Stimulated activated CD4-positive, alpha-beta T cell treated with anti-CD3 and anti-CD28 coated beads, TNF-alpha, amount 100 ng/mL, for 4 hours (primary cell): ENCODE measurements at places on chromosomes 4 and X.

GRCh38 chrX:150198776-150199175 is 164.3 kb upstream of the MAMLD1 start:
- no peak for DNase-seq

DNA sequence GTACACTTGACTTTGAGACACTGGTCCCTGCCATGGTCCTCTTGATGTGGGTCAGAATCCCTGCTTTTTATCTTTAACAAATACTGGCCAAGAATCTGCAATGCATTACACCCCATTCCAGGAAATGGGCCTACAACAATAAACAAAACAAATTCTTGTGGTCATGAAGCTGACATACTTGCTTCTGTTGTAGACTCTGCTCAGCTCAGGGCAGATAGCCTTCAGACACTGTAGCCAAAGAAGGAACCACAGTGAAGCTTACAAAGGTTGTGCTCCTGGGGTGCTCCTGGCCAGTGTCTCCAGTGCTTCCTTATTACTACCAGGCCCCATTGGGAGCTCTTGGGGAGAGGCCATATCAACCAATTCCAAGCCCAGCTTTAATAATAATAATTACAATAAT is 21.8 kb downstream of the KIAA1210 start:
- no peak for DNase-seq

DNA sequence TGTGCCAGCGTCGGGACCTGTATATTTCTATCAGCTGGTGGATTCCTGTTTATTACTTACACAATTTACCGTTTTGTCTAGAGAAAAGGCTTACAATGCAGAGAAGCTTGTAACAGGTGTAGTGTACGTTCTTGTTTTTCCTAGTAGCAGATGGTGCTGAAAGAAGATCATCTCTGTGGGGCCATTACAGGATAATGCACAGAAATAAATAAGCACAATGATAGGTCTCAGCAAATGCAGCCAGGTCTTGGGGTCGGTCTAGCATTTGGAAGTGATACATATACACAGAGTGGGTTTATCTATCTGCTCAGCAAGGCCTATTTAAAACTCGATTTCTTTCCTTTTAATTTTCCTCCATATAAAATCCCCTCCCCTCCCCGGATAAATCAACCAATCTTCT is 180.9 kb upstream of the LCORL start:
- DNase-seq, result no peak

GRCh38 chr4:165443276-165443675 is 64.5 kb downstream of the CPE start:
- DNase-seq, result no peak

DNA sequence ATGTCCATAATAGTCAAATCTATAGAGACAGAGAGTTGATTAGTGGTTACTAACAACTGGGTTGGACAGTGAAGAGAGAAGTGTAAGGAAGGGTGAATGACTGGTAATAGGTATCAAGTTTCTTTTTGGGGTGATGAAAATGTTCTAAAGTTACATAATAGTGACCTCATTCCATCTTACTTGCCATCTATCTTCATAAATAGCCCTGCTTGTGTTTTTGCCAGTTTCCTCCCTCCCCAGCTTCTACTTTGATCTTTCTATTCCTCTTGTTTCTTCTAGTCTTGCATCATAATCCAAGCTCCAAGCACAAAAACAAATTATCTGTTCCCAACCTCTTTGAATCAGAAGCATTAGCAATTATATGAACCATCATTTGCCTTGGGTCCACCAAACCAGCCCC is 40.2 kb upstream of the TET2 start:
- DNase-seq, result no peak

DNA sequence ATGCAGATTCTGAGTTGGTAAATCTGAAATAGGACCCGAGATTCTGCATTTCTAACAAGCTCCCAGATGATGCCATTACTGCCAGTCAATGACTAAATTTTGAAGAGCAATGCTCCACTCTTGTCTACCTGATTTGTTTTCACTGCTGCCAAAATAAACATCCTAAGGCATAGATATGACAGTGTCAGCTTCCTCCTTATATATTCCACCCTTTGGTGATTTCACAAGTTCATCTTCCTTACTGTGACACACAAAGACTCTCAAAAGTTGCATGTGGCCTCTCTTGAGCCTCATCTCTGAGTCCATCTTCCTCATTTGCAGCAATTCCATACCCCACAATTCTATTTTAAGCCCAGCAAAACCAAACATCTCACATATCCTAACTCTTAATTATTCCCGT is 110.9 kb downstream of the FBXW7 start:
- DNase-seq, result no peak

GRCh38 chrX:1534301-1535168 is 2.5 kb downstream of the P2RY8 start:
- DNase-seq, result no peak

DNA sequence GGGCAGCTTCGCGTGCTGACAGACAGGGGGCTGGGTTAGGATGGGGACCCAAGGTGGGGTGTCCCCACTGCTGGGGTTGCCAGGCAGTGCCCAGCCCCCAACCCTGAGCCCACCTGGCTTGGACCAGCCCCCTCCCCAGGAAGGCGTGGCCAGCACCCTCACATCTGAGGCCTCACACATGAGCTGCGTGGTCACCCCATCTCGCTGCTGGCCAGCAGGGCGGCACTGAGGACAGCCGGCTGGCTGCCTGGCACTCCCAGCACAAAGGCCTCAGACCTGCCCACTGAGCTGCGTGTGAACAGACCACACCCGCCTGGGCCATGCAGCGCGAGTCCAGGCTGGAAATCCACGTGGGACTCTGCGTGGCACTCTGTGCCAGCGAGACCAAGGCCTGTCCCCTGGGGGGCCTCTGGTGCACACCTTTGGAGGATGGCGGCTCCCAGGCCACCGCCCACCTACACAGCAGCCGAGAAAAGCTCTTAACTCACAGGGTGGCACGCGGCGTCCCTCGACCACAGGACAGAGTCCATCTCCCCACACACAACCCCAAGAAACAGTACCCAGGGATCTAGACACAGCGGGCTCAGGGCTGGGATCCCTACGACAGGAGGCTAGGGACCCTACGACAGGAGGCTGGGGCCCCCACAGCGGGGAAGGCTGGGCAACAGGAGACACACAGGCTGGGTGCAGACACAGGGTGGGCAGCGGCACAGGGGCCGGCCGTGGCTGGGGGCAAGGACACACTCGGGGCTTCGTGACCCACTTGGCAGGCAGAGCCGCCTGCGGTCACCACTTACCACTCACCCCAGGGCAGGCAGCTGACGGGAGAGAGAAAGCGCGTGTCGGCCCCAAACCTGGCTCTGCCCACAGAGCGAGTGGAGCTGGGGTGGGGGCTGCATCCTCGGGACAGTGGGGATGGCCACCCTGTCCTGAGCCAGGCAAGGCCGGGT is 9.8 kb downstream of the DGKQ start:
- DNase-seq, result no peak

DNA sequence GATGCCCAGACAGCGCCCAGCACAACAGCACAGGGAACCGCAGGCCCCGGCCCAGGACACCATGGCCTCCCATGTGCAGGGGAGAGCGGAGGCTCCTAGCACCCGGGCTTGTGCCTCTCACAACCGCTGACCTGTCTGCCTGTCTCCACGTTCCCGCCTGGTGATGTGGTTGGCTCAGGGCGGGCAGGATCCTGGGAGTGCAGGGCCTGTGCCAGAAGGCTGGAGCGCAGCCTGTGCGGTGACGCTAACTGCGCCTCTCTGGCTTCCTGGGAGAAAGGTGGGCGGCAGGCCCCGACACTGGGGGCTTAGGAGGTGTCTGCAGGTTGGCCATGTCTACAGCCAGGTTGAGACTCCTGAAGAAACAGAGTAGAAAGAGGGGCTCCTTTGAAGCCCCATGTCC is 48.7 kb downstream of the CPZ start:
- DNase-seq, result no peak

GRCh38 chr4:188960411-188961093 is 821.3 kb downstream of the TRIML1 start:
- no peak for DNase-seq

DNA sequence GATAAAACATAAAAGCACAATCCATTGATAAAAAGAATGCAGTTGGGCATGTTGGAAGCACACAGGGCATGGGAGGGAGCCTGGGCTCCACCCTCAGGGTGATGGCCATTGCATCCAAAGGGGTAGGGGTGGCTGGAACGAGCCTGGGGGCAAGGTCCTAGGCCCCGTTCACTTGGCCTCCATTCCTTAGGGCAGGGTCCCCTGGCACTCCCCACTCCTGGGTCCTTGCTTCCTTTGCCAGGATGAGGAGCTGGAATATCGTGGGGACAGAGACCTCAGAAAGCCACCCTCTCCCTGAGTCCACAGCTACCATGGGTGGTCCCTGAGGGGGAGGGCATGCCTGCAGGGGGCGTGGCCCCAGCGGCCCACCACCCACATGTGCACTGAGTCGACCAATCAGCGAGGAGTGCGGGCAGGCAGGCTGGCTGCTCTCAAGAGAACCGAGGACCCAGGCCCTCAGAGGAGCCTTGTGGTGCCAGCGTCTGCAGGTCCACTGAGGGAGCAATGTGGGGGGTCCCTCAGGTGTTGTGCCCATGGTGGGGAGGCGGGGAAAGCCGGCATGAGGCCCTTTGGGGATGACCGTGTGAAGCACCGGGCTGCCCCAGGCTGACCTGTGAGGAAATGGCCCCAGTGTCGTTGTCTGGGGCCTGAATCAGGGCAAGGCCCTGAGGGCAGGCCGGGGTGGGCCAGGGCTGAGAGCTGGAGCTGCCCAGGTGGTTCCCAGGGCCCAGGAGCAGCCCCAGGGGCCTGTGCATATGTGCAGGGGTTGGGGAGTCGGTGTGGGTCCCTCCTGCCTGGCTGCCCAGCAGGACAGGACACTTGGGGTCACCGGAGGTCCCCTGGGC is 78.6 kb upstream of the AMELX start:
- no peak for DNase-seq

DNA sequence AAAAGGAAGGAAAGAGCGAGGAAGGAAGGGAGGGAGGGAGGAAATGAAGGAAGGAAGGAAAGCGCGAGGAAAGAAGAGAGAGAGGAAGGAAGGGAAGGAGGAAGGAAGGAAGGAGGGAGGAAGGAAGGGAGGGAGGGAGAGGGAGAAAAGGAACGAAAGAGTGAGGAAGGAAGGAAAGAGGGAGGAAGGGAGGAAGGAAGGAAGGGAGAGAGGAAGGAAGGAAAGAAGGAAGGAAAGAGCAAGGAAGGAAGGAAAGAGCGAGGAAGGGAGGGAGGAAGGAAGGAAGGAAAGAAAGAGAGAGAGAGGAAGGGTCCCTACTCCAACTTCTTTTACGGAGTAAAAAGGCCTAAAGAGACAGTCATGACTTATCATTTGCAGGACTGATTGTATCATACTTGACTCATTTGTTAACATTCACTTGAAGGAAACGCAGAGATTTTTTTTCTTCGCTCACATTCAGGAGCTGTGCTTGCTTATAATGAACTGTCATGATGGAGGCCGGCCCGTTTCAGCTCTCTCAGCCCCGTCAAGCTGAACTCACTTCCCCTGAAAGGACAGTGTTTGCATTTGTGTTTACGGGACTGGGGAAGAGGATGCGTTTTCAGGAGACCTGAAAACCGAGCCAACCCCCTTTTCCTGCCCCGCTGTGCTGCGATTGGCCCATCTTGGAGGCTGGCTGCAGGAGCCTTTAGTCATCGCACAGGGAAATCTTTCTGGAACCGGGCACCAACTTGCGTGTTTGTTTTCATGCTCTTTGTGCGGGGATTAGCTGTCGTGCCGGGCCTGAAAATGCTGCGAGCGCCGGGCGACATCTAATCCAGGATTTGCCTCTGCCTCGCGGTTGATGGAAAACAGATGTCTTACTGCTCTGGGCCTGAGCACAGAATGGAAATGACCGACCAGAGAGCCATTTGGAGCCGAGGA is 17.8 kb downstream of the TRIM2 start:
- no peak for DNase-seq

DNA sequence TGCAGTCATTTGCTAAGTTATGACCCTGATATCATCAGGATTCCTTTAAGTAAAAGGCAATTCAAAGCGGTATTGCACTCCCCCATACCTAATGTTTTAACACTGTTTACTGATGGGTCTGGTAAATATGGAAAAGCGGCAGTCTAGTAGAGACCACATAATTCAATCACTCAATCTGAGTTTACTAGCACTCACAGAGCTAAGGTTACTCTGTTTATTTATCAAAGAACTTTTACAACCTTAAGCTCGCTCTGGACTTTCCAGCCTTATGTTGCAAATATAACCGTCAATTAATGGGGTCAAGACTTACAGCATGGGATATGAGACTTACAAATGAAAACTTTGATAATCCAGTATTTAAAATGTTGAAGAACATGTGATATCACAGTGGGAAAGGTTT is 124.5 kb upstream of the ZCCHC13 start:
- no peak for DNase-seq

DNA sequence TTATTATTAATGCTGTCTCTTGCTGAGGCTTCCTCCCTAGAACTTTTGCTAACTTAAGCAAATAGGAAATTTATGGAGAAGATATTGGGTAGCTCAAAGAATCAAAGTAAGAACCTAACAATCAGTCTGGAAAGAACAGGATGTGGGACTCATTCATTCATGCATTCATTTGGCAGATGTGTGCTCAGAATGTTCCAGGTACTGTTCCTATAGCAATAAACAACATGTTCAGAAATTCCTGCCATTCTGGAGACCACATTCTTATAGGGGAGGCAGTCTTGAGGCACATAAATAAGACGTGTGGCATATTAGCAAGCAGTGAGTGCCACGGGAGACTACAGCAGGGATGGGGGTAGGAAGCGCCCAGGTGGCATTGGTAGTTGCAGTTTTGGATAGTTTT is 5.0 kb downstream of the GRK4 start:
- DNase-seq, result no peak

- DNase-seq, result no peak
These were observed 136.6 kb downstream of the VEGFC start for GRCh38 chr4:176656108-176656507.

- no peak for DNase-seq
These were observed 8.7 kb downstream of the RPGR start for GRCh38 chrX:38318606-38319005.

- DNase-seq, result no peak
These were observed 356.8 kb downstream of the BMPR1B start for GRCh38 chr4:95114521-95114920.

- no peak for DNase-seq
These were observed 123.6 kb upstream of the MSX1 start for GRCh38 chr4:4735870-4736269.

DNA sequence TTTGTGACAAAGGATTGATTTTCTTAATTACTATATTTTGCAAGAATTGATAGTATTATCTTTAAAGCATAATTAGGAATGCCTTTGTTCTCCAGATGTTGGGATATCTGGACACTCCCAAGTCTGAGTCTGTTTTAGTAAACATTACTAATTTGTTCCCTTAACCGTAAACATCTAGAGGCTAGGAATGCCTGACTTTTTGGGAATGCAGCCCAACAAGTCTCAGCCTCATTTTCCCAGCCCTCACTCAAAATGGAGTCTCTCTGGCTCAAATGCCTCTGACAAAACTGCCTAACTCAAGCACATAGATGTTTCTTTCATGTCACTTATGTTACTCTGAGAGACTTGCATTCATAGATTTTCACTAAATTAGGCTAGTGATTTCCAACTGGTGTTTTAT is 297.0 kb upstream of the CLNK start:
- DNase-seq, result no peak

- DNase-seq, result no peak
These were observed 239.5 kb downstream of the PRDM5 start for GRCh38 chr4:120682981-120683380.

- no peak for DNase-seq
These were observed 95.8 kb downstream of the COL25A1 start for GRCh38 chr4:109206620-109207019.

- peak; percentile 22 for DNase-seq
These were observed 113.7 kb downstream of the USP46 start for GRCh38 chr4:52545099-52546069.

- no peak for DNase-seq
These were observed 511 bp upstream of the NKX6-1 start for GRCh38 chr4:84499624-84499982.
